ENCODE measurements at places on chromosomes 11 and 22.

- no peak for DNase-seq
These were observed 6.9 kb downstream of the GTPBP1 start for GRCh38 chr22:38712486-38713207.

- no peak for DNase-seq
These were observed 2.0 kb upstream of the PACSIN3 start for GRCh38 chr11:47188259-47188658.

- peak; percentile 50 for DNase-seq
These were observed 19.3 kb downstream of the HPS4 start for GRCh38 chr22:26464312-26464711.

- no peak for DNase-seq
These were observed 25.9 kb downstream of the YPEL1 start for GRCh38 chr22:21709688-21710087.

DNA sequence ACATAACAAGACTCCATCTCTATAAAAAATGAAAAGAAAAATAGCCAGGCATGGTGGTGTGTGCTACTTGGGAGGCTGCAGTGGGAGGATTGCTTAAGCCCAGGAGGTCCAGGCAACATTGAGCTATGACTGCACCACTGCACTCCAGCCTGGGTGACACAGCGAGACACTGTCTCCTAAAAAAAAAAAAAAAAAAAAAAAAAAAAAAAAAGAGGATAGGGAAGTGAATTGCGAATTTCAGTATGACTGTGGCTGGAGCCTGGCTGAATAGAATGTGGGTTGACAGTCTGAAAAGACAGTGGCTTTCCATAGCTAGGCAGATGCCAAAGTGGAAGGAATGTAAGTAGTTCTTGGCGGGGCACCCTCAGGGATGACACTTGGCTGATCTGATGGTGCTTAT, 6.4 kb upstream of the LDHAL6A start:
- DNase-seq, result no peak

DNA sequence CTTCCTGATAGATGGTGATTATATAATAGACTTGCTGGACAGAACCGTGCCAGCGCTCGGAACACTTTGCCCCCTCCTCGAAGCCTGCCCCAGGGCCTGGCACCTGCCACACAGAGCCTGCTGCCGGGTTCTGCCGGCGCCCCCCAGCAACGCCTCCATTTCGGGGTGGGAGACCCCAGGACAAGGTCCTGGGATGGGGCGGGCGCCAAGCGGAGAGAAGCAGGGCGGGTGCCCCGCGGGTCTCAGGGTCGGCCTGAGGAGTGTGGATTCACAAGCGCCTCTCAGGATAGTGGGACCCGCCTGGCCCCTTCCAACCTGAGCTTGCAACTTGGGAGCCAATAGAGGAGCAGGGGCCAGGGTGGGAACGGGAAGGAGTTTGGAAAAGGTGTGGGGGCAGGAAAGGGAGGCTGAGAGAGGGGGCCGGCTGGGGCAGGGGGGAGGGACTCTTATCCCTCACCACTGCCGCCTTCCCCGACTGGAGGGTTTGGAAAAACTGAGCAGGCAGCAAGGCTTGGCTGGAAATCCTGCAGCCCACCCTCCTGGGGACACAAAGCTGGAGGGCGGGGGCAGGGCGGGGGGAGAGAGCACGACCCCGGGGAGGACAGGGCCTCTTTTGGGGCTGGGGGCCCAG, 3.3 kb upstream of the BCL9L start:
- DNase-seq, result peak; percentile 79

DNA sequence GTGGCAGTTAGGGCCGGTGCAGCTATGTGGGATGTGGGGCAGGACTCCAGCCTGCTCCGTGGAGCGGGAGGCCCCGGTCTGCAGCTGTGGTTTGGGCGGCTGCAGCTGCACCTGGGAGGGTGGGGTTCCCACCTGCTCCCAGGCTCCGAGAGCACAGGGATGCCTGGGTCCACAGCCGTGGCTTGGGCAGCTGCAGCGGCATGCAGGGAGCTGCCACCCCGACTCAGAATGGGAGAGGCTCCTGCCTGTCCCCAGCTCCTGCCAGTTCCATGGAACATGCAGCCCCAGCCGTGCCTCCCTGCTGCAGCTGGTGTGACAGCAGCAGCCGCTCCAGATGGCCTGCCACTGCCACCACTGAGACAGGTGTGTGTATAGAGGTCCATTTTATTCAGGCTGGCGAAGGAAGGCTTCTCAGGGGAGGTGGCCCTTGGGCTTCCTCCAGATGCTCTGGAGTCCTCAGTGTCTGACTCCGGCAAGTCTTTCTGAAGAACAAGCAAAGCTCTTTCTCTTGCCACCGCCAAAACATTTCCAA, 21.8 kb upstream of the UPK3A start:
- DNase-seq, result no peak

DNA sequence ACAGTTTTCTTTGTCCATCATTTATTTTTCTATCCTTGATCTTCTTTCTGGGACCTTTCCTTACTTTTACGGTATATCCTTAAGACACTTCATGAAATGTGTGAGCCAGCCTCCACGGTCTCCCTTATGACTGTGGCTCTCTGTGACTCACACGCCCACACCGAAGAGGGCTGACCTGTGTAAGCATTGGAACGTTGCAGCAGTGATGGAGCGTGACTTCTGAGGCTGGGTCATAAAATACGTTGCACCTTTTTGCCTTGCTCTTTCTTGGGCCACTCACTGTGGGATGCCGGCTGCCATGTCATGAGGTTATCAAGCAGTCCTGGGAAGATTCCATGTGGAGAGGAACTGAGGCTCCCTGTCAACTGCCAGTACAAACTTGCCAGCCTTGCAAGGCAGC, 96.3 kb upstream of the RAB1B start:
- DNase-seq, result no peak

- DNase-seq, result no peak
These were observed 7.8 kb downstream of the BIRC3 start for GRCh38 chr11:102325088-102325487.

DNA sequence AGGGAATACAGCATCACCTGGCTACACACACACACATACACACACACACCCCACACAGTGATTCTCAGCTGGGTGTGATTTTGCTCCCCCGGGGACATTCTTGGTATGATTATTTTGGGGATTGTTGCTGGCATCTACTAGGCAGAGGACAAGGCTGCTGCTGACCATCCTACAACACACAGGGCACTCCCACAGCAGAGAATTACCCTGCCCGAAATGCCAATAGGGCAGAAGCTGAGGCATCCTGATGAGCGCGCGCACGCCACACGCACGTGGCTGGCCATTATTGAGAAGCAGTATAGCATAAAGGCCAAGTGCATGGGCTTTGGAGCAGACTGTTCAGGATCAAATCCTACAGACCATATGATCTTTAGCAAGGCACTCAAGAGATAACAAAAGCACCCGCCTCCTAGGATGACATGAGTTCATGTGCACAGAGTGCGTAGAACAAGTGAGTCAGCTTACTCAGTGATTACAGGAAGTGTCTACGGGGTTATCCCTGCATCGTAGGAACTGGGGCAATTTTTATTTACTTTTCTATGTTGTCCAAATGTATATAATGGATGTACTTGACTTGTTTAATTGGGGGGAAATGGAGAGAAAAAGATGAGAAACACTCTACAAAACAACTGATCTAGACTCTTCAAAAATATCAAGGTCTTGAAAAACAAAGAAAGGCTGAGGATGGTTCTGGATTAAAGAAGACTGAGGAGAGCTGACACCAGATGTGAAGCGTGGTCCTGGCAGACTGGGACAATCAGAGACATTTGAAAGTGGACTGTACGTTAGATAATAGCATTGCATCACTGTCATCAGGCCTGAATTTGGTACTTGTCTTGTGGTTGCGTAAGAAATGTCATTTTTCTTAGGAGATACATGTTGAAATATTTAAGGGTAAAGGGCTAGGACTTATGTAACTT, 7.2 kb upstream of the EHD1 start:
- DNase-seq, result peak; percentile 46

DNA sequence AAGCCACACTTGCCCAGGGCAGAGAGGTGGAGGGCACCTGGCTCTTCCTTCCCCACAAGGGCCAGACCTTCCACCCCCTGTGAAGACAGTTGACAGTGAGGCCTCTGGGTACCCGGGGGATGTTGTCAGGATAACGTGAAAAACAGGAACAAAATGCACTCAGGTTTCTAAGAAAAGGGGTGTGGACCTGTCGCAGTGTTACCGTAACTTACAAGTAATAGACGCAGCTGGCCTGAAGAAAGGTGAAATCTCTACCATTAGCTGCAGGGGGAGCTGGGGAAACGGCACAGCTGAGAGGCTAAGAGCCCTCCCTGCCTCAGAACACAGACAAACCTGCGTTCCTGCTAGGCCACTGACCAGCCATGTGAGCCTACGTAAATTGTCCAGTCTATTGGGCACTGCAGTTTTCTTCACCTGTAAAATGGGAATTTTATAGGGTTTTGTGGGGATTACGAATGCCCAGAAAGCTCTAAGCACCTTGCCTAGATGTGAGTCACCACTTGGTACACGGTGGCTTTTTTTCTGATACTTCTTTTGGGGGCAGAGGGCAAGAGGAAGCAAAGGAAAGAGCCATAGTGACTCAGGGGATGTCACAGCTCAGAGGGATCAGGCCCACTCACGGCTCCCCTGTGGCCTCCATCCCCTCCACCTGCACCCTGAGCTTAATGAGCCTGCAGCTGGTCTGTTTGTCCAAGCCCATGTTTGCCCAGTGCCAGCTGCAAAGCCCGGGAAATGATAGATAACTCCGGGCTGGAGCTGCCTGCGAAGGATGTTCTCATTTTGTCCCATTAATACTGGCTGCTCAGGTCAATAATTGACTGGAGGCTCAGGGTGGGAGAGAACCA, 18.4 kb upstream of the CABP7 start:
- DNase-seq, result peak; percentile 22

GRCh38 chr11:77771135-77771534, 49.4 kb downstream of the RSF1 start:
- no peak for DNase-seq

DNA sequence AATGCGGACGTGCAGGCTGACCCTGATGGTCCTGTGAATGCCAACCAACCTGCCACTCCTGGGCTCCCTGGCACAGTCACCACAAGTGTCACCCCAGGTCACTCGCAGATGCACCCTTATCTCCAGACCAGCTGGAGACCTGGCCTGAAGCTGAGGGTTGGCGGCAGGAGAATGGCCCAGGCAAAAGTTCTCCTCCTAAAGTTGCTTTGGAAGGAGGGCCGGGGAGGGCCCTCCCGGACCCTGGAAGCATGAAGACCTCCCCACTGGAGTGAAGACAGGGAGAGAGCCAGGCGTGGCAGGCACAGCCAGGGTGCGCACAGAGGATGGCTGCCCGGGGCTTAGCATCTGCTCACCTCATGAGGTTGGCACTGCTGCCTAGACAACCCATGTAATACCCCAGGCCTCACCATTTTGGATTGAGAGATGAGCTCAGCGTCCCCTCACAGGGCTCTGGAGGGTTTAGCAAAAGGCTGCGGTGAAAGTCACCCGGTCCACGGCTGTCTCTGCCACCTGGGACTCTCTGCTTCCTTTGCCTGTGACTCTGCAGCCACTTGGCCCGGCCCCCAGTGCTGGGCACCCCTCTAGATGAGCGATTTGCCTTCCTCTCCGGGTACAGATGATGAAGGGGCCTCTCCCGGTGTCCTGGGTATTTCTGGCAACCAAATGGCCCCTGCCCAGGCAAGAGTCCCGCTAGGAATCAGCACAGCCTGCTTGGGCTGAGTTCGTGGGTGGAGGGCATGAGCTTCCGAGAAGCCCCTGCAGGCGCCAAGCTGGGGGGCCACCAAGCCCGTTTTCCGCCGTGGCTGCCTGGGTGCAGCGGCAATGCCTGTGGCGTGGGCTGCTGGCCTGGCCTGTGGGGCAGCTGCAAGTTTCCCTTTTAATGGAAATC, 48.3 kb upstream of the SEPTIN5 start:
- DNase-seq, result no peak

GRCh38 chr22:19812910-19813309, 41.8 kb downstream of the GNB1L start:
- no peak for DNase-seq

- DNase-seq, result no peak
These were observed 98.5 kb upstream of the CSNK2A3 start for GRCh38 chr11:11451501-11452005.

- no peak for DNase-seq
These were observed 4.8 kb downstream of the ESAM start for GRCh38 chr11:124757320-124757719.

GRCh38 chr22:17994424-17995108, 29.8 kb downstream of the MICAL3 start:
- no peak for DNase-seq

DNA sequence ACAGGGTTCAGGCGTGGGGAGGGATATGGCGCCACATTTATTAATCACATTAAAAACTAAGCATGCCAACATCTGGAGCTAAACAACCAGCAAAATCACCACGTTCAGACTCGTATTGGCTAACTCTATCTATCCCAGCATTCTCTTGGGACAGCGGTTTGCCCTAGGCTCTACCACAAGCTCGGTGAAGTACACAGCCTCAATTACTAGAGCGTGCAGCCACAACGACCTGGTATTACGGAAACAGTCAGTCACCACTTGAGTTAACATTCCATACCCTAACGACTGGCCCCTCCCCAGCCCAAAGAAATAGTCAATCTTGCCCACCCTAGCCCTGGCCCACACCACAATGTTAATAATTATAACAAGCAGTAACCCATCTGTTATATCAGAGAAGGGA, 32.1 kb downstream of the APOL5 start:
- no peak for DNase-seq

DNA sequence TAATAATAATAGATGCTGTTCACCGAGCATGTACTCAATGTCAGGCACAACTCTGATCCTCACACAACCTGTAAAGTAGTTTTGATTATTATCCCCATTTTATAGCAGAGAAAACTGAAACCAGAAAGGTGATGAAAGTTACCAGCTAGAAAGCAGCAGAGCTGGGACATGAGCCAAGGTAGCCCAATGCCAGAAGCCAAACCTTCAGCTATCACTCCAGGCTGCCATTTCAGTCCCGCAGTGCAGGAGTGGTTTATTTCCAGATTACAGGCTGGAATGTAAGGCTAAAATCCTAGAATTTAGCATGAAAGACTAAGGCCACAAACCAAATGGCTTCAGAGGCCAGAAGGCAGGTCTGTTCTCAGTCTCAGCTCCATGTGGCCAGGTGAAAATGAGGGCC, 108.8 kb downstream of the TENM4 start:
- no peak for DNase-seq

DNA sequence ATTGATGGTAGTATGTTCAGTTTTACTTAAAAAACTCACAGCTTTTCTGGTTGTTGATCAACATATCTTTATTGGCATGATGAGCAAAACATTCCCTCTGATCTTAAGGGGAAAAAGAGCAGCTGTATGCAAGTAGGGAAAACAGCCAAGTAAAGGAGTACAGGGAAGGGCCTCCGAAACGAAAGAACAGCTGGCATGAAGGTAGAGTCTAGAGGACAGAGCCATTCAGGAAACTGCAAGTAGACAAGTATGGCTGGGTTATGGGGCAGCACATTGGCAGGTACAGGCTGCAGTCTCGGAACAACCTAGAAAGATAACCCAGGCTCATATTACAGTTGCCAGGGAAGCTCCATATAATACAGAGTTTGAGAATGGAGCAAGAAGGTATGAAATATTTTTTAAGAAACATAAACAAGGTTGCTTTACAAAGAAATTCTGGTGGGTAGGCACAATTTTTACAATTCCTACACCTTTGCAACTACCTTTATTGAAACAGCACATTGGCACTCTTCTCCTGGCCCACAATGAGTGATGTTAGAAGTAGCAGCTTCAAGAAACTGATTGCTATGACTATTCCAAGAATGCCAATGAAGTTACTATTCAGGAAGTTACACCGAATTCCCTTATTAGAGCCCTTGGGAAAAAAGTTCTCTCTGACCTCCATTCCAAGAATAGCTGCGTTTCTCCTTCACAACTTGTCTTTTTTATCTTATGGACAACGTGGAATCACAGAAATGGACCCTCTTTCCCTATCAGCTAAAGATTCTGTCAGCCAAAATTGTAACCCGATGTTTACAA, 45.2 kb downstream of the LGR4 start:
- DNase-seq, result peak; percentile 7
